IgD-negative memory B cell (primary cell): ENCODE measurements at places on chromosomes 12 and 14. TPM values are rescaled to one million over a fixed set of nuclear protein-coding genes. Genes with fewer than 3 reads are reported as not detected.

The RPS6KL1 gene
- 1.4 TPM for polyA plus RNA-seq

The ACRBP gene
- polyA plus RNA-seq = 5.8 TPM

The C12orf50 gene
- polyA plus RNA-seq = not detected

The APOF gene
- polyA plus RNA-seq = not detected

The CMA1 gene
- polyA plus RNA-seq = not detected

The C12orf54 gene
- polyA plus RNA-seq = not detected

The RNF212B gene
- not detected for polyA plus RNA-seq

The P2RX7 gene
- 3.8 TPM for polyA plus RNA-seq

The NDUFA9 gene
- 120 TPM for polyA plus RNA-seq

The KCNJ8 gene
- not detected for polyA plus RNA-seq

The TSPAN11 gene
- not detected for polyA plus RNA-seq

The PAPLN gene
- 0.55 TPM for polyA plus RNA-seq

The ART4 gene
- not detected for polyA plus RNA-seq

The ARHGEF40 gene
- polyA plus RNA-seq = not detected

The LHX5 gene
- not detected for polyA plus RNA-seq

The MYH6 gene
- polyA plus RNA-seq = not detected

The CCDC197 gene
- not detected for polyA plus RNA-seq

The SRRM4 gene
- not detected for polyA plus RNA-seq

The OAS2 gene
- polyA plus RNA-seq = 44.7 TPM

The RNASE7 gene
- polyA plus RNA-seq = not detected

The CSAD gene
- 0.58 TPM for polyA plus RNA-seq

The CLEC2A gene
- not detected for polyA plus RNA-seq

The GPR84 gene
- not detected for polyA plus RNA-seq

The DICER1 gene
- polyA plus RNA-seq = 17.9 TPM

The RAD9B gene
- 0.75 TPM for polyA plus RNA-seq

The CIROP gene
- not detected for polyA plus RNA-seq

The SIX6 gene
- not detected for polyA plus RNA-seq

The FGF23 gene
- polyA plus RNA-seq = not detected

The BEGAIN gene
- 0.91 TPM for polyA plus RNA-seq

The LRRK2 gene
- polyA plus RNA-seq = 6.8 TPM

The KLRG1 gene
- 16.8 TPM for polyA plus RNA-seq

The BCL2L14 gene
- polyA plus RNA-seq = not detected

The MANSC1 gene
- polyA plus RNA-seq = 0.23 TPM

The CACNA2D4 gene
- polyA plus RNA-seq = 2.0 TPM

The WNT1 gene
- polyA plus RNA-seq = 0.19 TPM

The MGAT4C gene
- polyA plus RNA-seq = not detected

The BRMS1L gene
- polyA plus RNA-seq = 1.9 TPM

The SLC7A7 gene
- 24.0 TPM for polyA plus RNA-seq

The FAM216A gene
- 10.5 TPM for polyA plus RNA-seq

The FOXN4 gene
- not detected for polyA plus RNA-seq

The RAB5B gene
- 54.7 TPM for polyA plus RNA-seq

The AQP2 gene
- not detected for polyA plus RNA-seq

The WNT5B gene
- polyA plus RNA-seq = 0.33 TPM

The CCND2 gene
- 11.7 TPM for polyA plus RNA-seq

The TUNAR gene
- polyA plus RNA-seq = not detected

The KSR2 gene
- not detected for polyA plus RNA-seq

The ACVRL1 gene
- polyA plus RNA-seq = not detected
